T-helper 2 cell (primary cell): ENCODE measurements at places on chromosomes 2 and 18.

DNA sequence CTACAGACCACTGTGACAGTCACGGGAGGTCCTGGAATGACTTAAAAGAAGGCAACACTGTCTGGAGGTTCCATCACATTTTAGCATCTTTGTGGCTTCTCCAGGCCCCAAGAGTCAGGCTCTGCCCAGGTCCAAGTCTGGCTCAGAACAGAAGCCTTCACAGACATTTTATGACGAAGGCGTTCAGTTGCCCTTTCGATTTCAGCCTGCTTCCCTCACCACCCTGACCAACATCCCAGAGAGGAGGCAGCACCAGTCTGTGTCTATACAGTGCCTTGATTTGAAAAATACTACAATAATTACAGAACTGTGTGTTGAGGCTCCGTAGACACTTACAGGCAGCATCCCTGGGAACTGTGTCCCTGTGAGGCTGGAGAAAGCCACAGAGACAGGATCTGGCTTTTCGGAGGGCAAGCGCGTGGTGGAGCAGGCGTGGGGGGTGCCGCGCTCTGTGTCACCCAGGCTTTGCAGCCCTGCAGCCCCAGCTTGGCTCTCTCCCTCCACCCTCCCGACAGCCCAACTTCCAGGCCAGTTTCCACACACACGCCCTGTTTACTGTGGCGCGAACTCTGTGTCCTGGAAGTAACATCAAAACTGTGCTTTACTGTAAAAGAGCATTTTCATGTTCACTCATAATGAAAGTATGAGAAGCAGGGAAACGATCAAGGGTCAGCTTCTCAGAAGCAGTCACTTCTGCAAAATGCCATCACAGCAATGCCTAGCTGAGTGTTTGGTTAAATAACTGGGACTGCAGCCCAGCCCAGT lies 153.5 kb upstream of the ALKAL2 start:
- DNase-seq, result no peak

- no peak for DNase-seq
These were observed 213.1 kb upstream of the MC4R start for GRCh38 chr18:60585670-60586069.

DNA sequence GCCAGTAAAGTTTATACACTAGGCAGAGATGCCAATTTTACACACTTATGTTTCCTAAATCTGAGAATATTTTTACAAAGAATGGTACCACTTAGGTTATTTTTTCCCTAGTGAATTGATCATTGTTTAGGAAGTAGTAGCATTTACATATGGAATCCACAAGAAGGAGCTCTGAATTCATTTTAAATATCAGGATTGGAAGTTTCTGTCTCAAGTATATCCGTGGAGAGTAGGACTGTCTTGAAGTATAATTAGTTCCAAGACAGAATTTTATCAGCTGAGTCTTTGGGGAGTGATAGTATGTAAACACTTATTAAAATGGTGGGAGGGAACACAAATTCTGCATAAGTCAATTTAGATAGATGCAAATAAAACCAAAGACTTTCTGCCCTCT lies 82.3 kb upstream of the FAM98A start:
- no peak for DNase-seq

GRCh38 chr18:74694436-74694835 lies 96.8 kb downstream of the ZNF407 start:
- DNase-seq, result no peak

DNA sequence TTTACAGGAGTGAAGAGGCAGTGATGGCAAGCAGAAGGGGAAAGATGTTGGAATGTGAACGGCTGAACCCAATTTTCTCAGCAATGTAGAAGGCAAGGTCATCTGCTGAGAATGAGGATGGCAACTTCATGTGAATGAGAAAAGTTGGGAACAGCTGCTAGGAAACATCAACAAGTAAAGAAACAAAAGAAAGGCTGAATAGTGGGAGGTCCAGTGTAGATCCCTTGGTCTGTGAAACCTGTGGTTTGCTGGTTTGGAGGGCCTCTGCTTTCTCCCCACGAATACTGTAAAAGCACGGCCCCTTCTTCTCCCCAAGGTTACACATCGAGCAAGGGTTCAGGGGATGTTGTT lies 27.4 kb downstream of the MARCHF4 start:
- DNase-seq, result no peak
